ENCODE measurements at places on chromosomes 4 and X.

- no peak for DNase-seq
Measured at GRCh38 chr4:40681600-40681999, 51.9 kb upstream of the RBM47 start.

GRCh38 chr4:154526151-154526550, 24.0 kb downstream of the PLRG1 start:
- DNase-seq = no peak

GRCh38 chr4:75285837-75286236, 228.4 kb downstream of the RCHY1 start:
- no peak for DNase-seq

GRCh38 chr4:89658701-89659024, 178.3 kb downstream of the SNCA start:
- DNase-seq = no peak

DNA sequence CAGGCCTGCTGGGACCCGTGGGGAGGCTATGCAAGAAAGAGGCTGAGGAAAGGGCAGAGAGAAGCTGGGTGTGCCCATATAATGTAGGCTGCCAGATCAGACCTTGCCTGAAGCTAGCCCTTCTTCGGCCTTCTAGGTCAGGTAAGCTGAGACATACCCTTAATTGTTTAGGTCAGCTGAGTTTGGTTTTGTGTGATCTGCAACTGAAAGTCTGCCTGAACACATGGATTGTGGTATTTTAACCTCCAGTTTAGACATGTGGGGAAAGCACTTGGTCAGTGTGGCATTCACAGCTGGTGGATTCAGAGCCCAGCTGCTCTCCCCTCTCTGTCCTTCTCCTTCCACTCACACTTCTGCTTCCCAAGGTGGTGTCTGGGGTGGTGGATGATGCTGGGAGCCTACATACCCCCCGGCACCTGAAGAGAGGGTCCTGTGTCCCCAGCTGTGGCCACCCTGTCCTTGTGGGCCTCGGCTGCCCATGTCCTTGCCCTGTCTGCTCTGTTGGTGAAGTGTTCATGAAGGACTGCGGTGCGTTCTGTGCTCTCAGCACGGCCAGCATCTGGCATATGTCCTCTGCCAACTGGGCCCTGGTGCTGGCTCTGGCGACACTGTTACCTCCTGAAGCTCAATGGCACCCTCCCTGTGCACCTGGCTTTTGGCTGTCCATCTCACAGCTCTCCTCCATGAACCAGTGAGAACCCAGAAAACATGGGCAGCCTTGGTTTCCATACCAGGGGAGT, 82.1 kb downstream of the NAT8L start:
- DNase-seq = peak; percentile 36

DNA sequence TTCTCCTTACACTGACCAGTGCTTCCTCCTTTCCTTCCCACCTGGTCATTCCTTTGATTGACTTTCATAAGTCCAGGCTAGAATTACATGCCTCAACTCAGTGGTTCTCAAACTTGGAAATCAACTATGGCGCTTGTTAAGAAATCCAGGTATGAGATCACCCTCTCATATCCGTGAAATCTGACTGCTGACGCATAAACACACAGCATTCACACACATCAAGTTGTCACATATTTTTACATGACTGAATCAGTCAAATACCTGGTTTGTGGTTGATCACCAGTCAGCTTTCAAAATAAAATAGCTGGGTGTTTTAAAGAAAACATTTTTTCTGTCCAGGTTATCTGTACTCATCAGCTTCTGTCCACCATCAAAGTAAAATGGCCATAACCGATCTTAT, 433.5 kb downstream of the AFF2 start:
- DNase-seq = no peak

DNA sequence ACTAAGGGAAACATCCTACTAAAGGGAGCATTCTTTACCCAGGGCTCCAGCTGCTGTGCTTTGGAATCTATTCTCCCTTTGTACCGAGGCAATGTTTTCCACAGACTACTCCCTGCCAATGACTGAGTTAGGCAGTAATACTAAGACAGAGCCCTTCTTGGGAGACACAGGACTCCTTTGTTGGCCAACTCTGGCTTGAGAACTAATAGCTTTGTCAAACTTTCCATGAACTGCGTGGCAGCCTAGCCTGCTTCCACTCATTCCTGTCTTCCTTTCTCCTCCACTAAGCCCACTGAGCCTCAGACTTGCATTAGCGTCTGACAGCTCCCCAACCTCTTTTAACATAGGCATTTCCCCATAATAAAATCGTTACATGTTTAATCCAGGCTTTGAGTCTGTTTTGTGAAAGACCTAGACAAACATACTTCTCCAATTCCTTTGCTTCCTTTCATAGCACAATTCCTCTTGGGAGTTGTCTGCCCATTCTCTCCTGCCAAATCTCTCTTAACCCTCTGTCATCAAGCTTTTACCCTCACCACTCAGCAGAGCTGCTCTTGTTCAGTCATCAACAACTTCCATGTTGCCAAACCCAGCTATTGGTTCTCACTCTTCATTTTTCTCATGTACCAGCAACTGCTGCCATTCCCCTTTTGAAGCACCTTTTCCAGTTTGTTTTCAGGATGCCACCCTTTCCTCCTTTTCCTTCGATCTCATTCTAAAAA, 300.3 kb upstream of the IGFBP7 start:
- DNase-seq = no peak

DNA sequence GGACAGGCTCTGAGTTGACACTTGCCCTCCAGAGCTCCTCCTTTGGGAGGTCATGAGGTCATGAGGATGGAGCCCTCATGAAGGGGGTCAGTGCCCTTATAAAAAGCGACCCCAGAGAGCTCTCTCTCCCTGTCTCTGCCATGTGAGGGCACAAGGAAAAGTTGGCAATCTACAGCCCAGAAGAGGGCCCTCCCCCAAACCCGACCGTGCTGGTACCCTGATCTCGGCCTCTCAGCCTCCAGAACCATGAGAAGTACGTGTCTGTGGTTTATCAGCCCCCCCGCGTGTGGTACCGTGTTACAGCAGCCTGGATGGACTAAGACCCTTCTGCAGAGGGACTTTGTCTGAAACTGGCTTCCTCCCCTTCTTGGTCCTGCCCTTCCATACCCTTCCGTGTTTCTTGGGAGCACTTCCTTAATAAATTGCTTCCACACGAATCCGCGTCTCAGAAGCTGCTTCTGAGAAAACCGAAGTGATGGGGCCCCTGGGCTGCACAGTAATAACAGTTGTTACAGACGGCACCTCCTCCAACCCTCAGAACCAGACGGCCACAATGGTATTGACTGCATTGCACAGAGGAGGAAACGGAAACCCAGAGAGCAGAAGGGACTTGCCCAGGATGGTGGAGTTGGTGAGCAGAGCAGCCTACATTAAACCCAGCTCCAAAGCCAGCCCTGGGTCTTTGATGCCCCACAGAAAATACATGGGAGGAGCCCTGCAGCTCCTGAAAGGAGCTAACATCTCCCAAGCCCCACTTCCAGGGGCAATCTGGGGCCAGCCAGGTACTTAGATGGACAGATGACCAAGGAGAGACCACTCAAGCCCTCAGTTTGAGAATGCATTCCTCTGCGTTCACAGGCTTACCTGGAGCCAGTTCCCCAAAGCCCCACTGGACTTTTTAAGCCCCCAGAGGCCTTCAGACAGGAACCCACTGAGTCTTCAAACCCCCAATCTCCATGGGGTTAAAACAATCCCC, 242.7 kb downstream of the BCOR start:
- DNase-seq = peak; percentile 81

- no peak for DNase-seq
Measured at GRCh38 chr4:183563874-183564273, 59.0 kb downstream of the ING2 start.

DNA sequence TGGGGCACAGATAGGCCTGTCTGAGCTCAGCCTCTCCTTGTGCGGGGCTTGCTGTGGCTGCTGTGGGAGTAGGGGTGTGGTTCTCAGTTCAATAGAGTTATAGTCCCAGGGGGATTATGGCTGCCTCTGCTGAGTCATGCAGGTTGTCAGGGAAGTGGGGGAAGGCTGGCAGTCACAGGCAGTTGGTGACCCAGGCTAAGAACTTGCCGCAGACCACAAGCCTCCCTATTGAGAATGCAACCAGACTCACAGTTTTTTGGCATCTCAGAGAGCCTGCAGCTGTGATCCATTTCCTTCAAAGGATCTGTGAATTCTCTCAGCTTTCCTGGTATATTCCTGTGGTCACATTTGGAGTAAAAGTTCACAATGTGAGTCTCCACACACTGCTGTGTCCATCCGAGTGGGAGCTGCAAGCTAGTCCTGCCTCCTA, 364.9 kb downstream of the ZNF674 start:
- DNase-seq = no peak

DNA sequence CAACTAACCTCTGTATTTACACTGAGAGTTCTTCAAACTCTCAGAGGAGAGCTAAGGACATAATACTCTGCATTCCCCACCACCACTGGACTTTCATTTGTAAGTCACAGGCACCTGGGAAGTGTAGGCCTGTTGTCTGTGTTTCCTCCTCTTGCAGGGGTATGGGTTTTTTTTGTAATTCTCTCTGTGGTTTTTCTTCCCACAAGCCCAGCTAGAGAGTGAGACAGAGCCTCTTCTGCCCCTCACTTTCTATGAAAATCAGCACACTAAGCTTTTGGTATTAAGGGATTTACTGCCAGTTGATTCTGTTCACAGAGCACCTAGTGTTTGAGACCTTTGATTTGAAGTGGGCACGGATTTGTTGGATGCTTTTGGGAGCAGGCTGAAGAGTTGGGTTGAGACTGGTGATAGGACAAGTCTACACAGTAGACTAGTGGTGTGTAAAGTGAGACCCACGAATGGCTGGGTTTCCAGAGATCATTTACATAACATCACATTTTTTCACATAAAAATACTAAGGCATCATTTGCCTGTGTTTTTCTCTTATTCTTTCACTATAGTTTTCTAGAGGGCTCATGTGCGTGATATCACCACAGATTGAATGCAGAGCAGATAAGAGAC, 28.9 kb upstream of the WDR17 start:
- DNase-seq = no peak

Measured in stimulated activated effector memory CD8-positive, alpha-beta T cell treated with anti-CD3 and anti-CD28 coated beads, Interleukin-12 subunit alpha, Interleukin-12 subunit beta, amount 100 ng/mL, for 72 hours (primary cell).